ENCODE measurements at places on chromosomes 16 and 17. TPM values are rescaled to one million over a fixed set of nuclear protein-coding genes. Genes with fewer than 3 reads are reported as not detected.

The RNF43 gene
- total RNA-seq: 32.9 TPM

The AIPL1 gene
- not detected for total RNA-seq

The PRAC2 gene
- total RNA-seq: not detected

DNA sequence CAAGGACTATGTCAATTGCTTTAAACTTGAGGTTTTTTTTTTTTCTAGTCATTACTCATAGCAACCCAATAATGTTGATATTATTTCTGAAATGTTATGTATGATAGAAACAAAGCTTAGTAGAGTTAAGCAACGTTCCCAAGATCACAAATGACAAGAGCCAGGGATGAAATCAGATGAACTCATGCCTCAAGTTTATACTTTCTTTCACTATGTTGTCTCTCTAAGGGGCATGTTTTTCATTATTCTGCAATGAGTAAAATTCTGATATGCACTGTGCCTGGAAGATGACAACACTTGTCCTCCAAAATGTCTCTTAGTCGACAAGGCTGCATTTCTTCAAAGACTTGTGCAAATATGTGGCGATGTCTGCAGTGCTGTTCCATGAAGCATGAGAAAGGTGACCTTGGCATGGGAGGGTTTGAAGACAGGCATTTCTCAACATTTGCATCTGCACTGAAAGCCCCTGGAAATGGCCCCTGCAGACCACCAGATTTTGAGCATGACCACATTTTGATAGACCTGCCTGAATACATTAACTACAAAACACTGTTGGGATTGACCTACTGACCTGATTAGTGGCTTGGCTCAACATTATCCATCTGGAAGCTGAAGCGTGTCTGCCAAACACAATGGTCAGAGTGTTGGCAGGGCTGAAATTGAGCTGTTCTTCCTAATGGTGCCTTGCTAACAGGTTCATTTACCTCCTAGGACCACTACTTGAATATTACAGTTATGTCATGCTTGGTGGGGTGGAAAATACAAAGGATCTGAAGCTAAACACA lies 1027.5 kb downstream of the CDH11 start:
- no peak for DNase-seq
- H3K27ac ChIP-seq: no peak overlapping the region
- H3K4me1 ChIP-seq: no peaks in the 10 kb centered on the region

GRCh38 chr17:14882131-14882530 lies 383.0 kb downstream of the PMP22 start:
- H3K4me1 ChIP-seq: no peaks in the 10 kb centered on the region
- no peak overlapping the region for H3K4me3 ChIP-seq
- H3K27me3 ChIP-seq: no peaks in the 10 kb centered on the region
- H3K36me3 ChIP-seq: no peaks in the 10 kb centered on the region

- DNase-seq: no peak
- no peak overlapping the region for H3K4me3 ChIP-seq
- H3K4me1 ChIP-seq: no peaks in the 10 kb centered on the region
- no peaks in the 10 kb centered on the region for H3K36me3 ChIP-seq
- H3K27me3 ChIP-seq: no peaks in the 10 kb centered on the region
- H3K27ac ChIP-seq: no peak overlapping the region
These were observed 40.9 kb upstream of the KCNJ16 start for GRCh38 chr17:70034158-70034557.

The INCA1 gene
- total RNA-seq: 2.0 TPM

Data from lung (tissue), 17 donors.